ENCODE measurements at places on chromosomes 13 and 19. TPM values are rescaled to one million over a fixed set of nuclear protein-coding genes. Genes with fewer than 3 reads are reported as not detected.

The SIGLEC5 gene
- total RNA-seq = not detected

The MCF2L gene
- total RNA-seq = 14.2 TPM

The ADGRE2 gene
- total RNA-seq = 4.7 TPM

The SHC2 gene
- not detected for total RNA-seq

The TNFRSF19 gene
- total RNA-seq = not detected

- no peak for DNase-seq
Observed at GRCh38 chr13:111654531-111654930, 334.1 kb downstream of the TEX29 start.

DNA sequence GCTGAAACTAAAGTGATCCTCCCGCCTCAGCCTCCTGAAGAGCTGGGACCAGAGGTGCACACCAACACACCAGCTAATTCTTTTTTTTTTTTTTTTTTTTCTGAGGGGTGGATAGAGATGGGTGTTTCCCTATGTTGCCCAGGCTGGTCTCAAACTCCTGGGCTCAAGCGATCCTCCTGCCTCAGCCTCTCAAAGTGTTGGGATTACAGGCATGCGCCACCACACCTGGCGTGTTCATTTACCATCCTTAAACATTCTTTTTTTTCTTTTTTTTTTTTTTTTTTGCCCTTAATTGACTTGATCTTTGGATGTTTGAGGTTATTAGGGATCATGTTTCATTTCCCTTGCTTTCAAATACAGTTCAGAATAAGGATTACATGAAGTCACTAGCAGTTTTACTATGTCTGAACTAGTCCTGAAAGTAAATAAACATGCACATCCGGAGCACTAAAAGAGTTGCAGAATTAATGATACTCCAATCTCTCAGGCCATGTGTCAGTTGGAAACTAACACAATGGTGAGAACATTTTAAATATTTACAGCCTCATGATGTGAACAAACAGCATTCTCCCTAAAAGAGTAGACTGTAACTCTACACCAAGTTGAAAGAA, 10.2 kb downstream of the UTP14C start:
- DNase-seq = no peak

DNA sequence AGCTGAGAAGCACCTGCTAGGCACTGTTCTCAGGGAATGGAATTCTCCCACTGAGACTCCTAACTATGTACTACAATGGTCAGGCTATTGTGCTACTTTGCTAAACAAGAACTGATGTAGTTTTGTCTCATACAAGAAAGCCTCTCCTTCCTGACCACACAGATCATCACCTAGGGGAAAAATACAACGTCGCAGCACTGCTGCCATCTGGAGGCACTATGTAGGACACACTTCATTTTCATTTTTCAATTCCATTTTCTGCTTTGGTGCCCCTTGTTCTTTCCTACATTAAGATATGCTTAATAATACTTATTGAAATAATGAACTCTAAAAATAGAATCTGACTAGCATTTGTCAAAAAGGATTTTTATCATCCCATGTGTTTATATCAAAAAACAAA, 21.1 kb downstream of the PROSER1 start:
- no peak for DNase-seq

- no peak for DNase-seq
Observed at GRCh38 chr19:55436847-55437246, 6.3 kb downstream of the SHISA7 start.

DNA sequence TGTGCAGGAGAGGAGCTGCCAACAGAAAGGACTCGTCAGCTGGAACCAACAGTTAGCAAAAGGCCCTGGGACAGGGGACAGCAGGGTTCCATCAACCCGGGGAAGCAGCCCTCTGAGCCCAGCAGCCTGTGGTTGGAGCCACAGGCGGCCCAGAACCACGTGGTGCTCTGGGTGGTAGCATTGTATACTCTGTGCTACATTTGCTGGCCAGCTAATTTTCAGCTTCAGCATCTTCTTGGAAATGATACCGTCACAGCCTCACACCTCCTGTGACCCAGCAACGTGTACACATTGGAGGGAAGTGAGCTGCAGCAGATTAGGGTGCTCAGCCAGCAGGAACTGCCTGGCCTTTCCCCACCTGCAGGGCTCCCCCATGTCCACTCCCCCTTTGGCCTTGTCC, 13.1 kb upstream of the MTIF3 start:
- DNase-seq = no peak

- no peak for DNase-seq
Observed at GRCh38 chr19:33197591-33198000, 3.5 kb downstream of the LRP3 start.

GRCh38 chr13:100721885-100722512, 47.4 kb upstream of the TMTC4 start:
- peak; percentile 62 for DNase-seq

DNA sequence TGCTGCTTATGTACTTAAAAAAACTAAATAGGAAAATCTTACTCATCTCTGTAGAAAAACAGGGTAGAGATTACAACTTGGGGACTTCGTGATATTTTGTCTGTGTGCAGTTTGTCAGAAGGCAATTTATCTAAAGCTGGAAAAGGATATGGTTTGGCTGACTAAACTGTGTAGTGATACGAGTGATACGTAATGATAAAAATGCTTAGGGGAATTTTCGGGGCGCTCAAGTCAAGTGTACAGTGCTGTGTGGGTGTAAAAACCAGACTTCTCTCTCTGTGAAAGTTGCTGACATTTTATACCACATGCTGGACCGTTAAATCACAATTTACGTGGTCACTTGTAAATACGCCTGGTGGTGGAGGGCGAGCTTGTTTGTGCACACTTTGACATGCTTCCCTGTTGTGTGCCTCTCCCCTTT, 221.7 kb downstream of the KCNRG start:
- DNase-seq = no peak

- no peak for DNase-seq
Observed at GRCh38 chr19:35264268-35265125, 4.3 kb upstream of the USF2 start.

- no peak for DNase-seq
Observed at GRCh38 chr13:26584713-26585112, 27.2 kb downstream of the WASF3 start.

DNA sequence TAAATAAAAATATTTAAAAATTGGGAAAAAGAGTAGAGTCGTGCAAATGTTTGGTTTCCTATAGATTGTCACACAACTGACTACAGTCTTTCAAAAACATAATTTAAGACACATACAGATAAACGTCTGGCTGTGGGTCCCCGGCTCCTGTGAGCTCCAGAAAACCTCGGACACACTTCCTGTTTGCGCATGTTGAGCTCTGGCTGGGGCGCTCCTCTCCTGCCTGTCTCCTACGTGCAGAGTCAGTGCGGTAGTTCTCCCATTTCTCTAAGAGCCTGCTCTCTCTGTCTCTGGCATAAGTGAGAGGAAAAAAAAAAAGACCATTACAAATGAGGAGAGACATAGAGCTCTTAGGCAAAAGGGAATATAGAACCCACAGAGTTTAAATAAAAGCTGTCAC, 128.2 kb upstream of the OBI1 start:
- DNase-seq = no peak

DNA sequence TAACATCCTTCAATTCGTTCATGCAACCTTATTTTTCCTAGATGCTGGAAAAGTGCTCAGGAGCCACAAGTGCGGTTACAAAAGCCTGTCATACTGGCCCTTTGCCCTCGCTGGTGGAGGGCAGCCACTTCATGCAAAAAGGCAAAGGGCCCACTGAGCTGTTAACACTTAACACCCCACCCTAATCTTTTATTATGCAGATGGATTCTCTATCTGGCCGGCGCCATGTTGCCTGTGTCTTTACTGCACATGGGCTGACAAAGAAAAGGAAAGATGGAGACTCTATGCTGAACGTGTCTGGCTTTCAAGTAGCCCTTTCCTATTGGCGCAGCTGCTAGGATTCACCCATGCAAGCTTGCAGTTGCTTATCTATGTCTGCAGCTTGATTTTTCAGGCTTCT, 10.8 kb downstream of the OR7D2 start:
- no peak for DNase-seq

- DNase-seq = no peak
Observed at GRCh38 chr13:109331011-109331433, 455.4 kb downstream of the IRS2 start.

DNA sequence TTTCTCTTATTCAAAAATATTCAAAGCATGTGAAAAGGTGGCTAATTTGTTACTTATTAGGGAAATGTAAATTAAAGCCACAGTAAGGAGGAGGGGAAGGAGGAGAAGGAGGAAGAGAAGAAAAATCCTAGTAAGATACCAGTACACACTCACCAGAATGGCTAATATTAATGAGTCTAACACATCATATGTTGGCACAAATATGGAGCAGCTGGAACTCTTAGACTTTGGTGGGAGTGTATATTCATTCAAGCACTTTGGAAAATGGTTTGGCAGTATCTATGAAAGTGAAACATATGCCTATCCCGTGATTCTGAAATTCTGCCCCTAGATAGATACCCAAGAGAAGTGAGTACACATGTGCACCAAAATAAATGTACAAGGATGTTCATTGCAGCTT, 38.1 kb upstream of the RGCC start:
- DNase-seq = no peak

DNA sequence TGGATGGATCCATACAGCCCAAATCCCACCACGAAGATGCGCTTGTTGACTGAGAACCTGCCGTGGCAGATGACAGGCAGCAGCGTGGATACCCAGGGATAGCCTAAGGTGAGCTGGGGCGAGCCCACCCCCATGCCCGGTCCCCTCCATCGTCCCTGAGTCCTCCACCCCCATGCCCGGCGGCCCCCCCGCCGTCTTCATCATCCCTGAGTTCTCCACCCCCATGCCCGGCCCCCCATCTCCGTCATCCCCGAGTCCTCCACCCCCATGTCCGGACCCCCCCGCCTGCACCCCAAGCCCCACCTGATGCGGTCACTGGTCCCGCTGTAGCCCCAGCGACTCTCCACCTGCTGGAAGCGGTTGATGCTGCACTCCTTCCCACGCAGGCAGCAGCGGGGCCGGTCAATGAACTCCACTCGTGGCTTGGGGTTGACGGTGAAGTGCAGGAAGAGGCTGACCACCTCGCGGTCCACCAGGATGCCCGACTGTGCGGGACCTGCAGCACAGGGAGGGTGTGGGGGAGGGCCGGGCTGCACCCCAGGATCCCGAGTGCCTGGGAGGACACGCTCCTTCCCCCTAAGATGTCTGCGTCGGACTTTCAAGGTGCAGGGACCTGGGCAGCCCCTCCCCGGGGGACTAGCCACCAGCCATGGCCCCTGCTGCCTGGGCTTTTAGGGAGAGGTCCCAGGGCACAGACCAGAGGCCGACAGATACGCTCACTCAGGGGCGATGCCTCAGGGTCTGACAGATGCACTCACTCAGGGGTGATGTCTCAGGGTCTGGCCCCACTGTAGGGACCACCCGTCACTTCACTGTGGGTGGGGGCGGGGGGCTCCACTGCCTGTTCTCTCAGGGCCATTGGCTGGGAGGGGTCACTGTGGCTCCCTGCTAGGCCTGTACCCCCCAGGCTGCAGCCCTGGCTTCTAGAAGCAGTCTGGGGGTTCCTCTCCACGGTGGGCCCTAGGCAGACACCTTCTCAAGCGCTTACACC, 28.0 kb downstream of the BTBD2 start:
- DNase-seq = no peak

DNA sequence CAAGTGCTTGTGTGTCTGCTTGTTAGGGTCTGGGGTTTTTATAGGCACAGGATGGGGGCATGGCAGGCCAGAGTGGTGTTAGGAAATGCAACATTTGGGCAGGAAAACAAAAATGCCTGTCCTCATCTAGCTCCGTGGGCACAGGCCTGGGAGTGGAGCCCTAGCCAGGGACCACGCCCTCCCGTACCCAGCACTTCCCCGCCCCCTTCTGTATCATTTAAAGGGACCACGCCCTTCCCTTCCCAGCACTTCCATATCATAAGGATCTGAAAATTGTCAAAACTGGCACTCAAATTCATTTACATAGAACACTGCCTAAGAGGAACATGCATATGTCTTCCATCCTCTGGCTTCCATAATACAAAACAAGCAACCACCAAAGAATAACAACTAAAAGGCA, 185.8 kb downstream of the B3GLCT start:
- DNase-seq = no peak

- DNase-seq = no peak
Observed at GRCh38 chr13:100517728-100518127, 70.9 kb downstream of the GGACT start.

DNA sequence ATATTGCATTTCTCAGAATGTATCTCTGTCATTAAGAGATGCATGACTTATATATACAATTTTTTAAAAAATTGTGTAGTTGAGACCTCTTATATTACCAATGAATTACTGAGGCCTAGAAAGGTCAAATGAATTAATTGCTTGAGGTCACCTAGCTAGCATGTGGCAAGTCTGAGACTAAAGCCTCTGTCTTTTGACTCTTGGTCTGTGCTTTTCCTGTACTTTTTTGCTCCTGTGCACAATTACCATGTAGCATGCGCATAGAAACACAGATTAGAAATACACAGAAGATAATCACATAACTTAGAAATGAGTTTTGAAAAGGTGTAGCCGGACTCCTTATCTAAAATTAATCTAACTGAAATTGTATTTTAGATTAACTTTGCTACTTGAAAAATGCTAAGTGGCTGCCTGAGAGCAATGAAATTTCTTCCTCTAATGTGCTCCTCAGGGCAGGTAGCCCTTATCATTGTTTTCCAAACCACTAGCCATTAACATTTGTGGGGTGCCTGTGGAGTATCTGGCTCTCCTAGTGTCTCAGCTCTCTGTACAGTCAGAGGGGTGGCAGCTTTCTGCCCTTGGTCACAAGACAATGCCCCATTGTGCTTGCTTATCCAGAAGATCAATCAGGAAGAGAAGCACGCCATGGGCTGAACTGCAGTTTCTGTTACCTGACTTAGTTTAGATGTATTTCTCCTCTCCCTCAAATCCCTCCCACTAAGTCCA, 119.6 kb downstream of the RFC3 start:
- no peak for DNase-seq

Data from activated naive CD4-positive, alpha-beta T cell treated with anti-CD3 and anti-CD28 coated beads, Interleukin-2, amount 50 U/mL, for 72 hours (primary cell).